Left colon (tissue), 2 donors: ENCODE measurements at places on chromosomes 1 and 21. TPM values are rescaled to one million over a fixed set of nuclear protein-coding genes. Genes with fewer than 3 reads are reported as not detected.

The FMO3 gene
- total RNA-seq, result not detected

The CELA2B gene
- not detected for total RNA-seq

The CASQ1 gene
- total RNA-seq, result 0.64 TPM

The CFHR5 gene
- total RNA-seq, result not detected

The SPATA21 gene
- not detected for total RNA-seq

The ESPN gene
- total RNA-seq, result 152 TPM

The ANKRD35 gene
- total RNA-seq, result 0.53 TPM

The ERICH3 gene
- total RNA-seq, result not detected

The SH3BGR gene
- total RNA-seq, result 2.5 TPM

The OR2L2 gene
- 0.15 TPM for total RNA-seq

The L1TD1 gene
- 6.9 TPM for total RNA-seq

The TSPAN2 gene
- 3.3 TPM for total RNA-seq

The OLIG2 gene
- not detected for total RNA-seq

The CNIH3 gene
- total RNA-seq, result 1.5 TPM

The OR10Z1 gene
- not detected for total RNA-seq

The RIMKLA gene
- 13.9 TPM for total RNA-seq

The CIART gene
- total RNA-seq, result 0.95 TPM
